Stromal cell of bone marrow (primary cell): ENCODE measurements at places on chromosomes 16 and 17.

DNA sequence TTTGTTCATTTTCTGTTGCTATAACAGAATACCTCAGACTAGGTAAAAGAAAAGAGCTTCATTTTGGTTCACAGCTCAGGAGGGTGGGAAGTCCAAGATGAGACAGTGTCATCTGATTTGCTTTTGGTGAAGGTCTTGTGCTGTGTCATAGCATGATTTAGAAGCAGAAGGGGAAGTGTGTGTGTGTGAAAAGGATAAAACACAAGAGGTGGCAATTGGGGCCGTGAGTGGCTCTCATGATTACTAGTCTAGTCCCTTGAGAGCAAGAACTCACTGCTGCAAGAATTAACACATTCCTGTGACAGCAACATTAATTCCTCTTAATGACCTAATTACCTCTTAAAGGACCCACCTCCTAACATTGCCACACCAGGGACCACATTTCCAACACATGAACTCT is 8.3 kb downstream of the SLC35G3 start:
- no peak for DNase-seq

- no peak for DNase-seq
Observed at GRCh38 chr16:66856184-66856730, 12.0 kb downstream of the CA7 start.

DNA sequence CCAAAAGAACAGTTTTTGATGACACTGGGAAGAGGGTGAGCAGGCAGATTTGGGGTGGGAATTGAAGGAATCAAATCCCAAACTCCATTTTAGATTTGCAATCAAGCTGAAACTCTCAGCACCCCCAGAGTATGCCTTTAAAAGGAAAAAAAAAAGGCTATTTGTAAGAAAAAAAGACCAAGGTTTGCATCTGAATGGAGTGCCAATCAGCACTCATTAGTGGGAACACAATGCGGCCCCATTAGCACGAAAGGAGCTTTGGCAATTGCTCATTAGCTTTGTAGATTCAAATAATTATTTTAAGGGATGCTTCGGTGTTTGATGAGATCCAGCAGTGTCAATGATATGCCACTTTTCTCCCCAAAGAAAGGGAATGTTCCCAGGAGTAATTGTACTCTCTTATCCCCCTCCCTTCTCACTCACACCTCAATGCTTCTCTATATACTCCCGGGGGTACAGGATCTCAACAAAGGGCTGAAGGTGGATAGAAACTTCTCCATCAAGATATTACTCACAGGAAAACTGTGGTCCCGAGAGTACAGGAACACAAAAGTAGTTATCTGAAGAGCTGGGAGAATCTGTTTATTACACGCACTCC is 32.2 kb downstream of the CHP2 start:
- DNase-seq, result no peak

DNA sequence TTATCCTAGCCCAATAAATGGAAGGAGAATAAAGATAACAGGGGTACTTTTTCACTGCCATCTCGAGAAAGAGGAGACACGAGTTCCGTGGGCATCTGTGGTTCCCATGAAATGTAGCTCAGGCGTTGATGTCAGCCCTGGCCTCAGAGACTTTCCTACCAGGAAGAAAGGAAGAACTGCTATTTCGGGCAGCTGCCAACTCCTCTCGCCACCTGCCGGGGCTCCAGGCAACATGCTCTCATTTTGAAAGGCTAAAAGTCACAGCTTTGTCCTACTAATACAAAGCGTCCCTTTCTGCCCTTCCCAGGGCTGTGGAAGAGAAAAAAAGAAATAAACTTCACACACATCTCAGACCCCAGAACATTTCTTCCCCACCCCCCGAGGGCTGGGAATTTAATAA is 65.8 kb downstream of the DHRS7C start:
- no peak for DNase-seq

- DNase-seq, result no peak
Observed at GRCh38 chr17:72609501-72609900, 483.0 kb downstream of the SLC39A11 start.
